Stimulated activated CD4-positive, alpha-beta T cell treated with anti-CD3 and anti-CD28 coated beads, Interleukin-1b, Interleukin-23, amount 100 ng/mL, for 1 hour (primary cell): ENCODE measurements at places on chromosomes 1 and 21.
A peak's percentile ranks its signal among the peaks of the same experiment; 100 is the strongest.

- DNase-seq, result no peak
Measured at GRCh38 chr1:188140958-188141357, 1312.2 kb downstream of the PLA2G4A start.

GRCh38 chr1:109929588-109930251 is 19.1 kb downstream of the CSF1 start:
- no peak for DNase-seq

DNA sequence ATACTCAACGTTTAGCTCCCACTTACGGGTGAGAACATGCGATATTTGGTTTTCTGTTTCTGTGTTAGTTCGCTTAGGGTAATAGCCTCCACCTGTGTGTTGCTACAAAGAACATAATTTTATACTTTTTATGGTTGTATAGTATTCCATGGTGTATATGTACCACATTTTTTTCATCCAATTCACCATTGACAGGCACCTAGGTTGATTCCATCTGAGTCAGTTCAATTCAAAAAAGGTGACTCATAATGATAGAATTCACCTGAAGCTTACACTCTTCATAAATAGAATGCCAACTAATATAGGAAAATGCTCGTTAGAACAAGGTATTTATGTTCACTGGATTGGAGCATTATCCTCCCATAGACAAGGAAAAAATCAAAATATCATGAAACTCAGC is 38.5 kb downstream of the RGS4 start:
- no peak for DNase-seq

- DNase-seq, result no peak
Measured at GRCh38 chr1:29122682-29123052, 1.0 kb downstream of the TMEM200B start.

GRCh38 chr1:33438364-33439160 is 7.7 kb upstream of the PHC2 start:
- no peak for DNase-seq

- DNase-seq, result no peak
Measured at GRCh38 chr1:111204201-111204982, 3.9 kb upstream of the DENND2D start.

- no peak for DNase-seq
Measured at GRCh38 chr1:227779685-227780084, 35.8 kb upstream of the PRSS38 start.

DNA sequence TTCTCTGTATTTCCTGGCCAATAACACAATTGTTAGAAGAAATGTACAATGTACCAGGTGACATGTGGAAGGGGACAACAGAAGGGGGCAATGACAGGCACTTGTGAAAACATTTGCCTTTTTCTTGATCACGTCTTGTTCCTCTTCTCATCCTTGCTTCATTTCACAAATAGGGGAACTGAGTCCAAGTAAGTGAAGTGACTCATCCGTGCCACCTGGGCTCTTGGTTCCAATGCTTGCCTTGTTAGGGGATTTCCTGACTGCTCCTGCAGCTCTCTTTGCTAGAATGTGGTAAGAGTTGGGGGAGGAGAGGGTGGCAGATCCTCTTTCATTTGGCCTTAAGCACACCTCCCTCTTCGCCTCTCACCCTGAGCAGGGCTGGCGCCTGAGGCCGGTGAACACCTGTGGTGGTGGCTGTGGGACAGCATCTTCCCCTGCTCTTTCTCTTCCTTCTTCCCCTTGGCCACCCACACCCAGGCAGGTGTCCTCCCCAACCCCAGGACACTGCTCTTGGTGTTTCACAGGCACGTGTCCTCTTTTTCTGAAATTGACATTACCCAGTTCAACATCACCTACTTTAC is 2.2 kb upstream of the RHEX start:
- DNase-seq, result no peak

DNA sequence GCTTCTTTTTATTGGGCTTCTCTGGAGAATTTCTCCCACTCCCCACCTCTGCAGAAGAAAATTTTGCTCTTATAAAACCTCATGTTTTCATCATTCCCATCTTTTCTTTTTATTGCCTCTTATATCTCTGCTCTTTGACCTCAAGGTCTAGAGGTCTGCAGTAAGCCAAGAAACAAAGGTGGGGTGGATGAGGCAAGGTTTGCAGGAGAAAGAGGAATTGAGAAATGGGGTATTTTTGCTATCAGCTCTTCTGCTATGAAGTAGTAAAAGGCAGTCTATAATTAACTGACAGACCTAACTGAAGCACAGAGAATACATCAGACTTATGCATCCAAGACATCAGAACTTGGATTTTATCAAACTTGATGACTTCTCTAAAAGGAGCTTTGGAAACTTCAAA is 22.9 kb downstream of the SYT11 start:
- no peak for DNase-seq

- DNase-seq, result no peak
Measured at GRCh38 chr1:75764057-75764655, 21.9 kb upstream of the RABGGTB start.

DNA sequence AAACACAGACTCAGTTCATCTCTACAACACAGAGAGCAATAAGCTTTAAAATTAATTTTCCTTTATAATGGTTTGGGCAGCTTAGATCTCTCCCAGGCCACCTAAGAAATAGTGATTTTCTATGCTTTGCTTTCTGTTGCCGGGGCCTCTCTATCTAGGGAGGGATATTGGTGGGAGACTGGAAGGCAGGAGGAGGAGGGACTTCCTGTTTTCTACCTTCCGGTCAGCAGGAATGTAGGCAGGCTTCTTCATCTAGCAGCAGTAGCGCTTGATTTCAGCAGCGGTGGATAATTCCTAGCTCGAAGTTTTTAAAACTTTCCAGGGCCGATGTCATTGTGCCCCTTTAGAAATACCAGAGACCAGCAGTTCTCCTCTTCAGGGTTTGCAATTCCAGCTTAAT is 5.1 kb upstream of the DESI2 start:
- DNase-seq, result no peak

GRCh38 chr1:204418174-204419063 is 6.8 kb upstream of the PPP1R15B start:
- DNase-seq, result no peak

- DNase-seq, result no peak
Measured at GRCh38 chr1:41810446-41810845, 108.3 kb downstream of the HIVEP3 start.

GRCh38 chr1:3188150-3188971 is 119.4 kb downstream of the PRDM16 start:
- DNase-seq, result no peak

- no peak for DNase-seq
Measured at GRCh38 chr1:173453982-173454381, 23.2 kb upstream of the PRDX6 start.

DNA sequence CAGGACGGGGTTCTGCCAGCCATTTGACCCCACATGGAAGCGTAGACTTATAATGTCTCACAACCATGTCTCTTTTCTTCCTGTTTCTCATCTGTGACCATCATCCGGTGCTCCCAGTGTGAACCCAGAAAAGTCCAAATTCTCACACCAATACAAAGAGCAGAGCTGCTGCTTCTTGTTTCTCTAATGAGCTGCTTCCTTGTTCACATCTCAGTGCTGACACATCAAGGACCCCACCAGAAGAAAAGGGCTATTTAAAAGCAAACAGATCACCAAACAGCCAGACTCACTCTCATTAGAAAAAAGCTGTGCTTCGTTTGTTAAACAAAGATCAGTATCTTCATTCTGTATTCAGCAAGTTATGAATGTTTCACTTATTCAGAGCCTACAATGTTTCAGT is 835 bp upstream of the LCE1D start:
- DNase-seq, result no peak

- DNase-seq, result no peak
Measured at GRCh38 chr1:31712630-31713029, 8.8 kb upstream of the COL16A1 start.

GRCh38 chr1:154263465-154264332 is 8.7 kb upstream of the HAX1 start:
- DNase-seq, result no peak

DNA sequence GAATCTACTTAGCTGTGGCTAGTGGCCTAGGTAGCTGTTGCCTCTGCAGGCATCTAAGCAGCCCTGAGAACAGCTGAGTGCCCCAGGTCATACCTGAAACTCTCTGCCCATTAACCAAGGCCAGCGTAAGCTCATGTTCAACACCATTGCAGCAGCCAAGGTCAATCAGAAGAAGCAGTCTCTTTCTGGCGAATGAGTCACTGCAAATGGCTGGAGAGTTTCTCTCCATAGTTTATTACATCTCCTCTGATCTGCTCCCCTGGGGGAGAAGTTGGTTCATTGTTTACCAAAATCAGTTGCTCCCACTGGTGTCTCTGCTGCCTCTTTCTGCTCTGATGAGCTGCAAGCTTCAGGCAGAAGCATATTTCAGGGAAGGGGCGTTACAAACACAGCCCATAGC is 6.9 kb upstream of the BCL9 start:
- no peak for DNase-seq

DNA sequence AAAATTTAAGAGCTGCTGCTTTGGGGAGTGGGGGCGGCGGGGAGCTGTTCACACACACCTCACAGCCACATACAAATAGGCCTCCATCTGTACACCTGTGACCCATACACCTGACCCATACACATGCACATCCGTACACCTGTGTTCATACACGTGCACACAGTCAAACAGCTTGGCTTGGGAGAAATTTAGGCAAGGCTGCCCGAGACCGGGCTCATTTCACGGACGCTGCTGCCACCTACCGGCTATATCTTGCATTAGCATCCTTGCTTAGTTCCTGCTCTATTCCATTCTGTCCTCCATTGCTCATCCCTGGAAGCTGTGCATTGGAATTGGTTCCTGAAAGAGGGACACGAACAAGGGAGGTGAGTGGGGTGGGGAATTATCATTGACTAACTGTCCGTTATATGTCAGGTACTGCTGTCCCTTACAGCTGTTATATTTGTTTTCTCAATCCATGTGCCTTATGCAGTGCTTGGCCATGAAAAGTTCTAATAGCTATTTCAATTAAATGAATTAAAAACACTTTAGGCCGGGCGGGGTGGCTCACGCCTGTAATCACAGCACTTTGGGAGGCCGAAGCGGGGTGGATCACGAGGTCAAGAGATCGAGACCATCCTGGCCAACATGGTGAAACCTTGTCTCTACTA is 37.1 kb upstream of the EPB41 start:
- peak; percentile 60 for DNase-seq

- DNase-seq, result no peak
Measured at GRCh38 chr1:236530286-236530685, 6.5 kb downstream of the LGALS8 start.

- no peak for DNase-seq
Measured at GRCh38 chr1:71222668-71223067, 141.8 kb upstream of the ZRANB2 start.

DNA sequence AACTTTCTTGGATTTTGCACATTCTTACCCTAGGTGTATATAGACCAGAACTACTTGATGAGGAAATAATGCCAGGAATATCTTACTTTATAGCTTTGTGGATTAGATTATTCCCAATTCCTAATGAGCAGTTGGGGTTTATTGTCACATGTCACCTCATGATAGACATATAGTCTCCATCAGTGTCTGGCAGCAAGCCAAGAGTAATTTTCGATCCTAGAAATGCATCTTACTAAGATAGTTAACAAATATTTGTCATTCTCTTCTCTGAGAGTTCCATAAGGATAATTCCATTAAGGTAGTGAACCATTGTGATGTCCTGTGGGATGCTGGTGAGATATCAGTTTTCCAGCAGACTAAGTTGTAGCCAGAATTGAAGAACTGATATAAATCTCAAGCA is 1282.9 kb upstream of the B3GALT2 start:
- no peak for DNase-seq

GRCh38 chr1:66788231-66788939 is 12.7 kb downstream of the INSL5 start:
- peak; percentile 39 for DNase-seq

DNA sequence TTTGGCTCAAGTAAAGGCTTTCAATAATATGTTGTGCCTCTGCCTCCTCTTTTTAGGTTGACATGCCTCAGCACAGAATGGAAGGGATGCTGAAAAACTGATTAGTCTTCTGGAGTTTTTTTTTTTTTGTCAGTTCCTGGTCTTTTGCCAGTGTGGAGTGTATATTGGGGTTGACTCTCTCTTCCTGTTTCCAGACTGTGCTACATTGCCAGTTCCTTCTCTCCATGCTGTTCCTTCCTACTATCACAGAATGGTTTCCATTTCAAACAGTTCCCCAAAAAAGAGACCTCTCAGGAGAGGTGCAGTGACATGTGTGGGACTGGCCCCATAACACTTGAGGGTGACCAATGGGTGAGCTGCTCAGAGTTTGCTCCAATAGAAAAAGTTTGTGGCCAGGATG is 101.7 kb upstream of the ETV3 start:
- DNase-seq, result no peak

DNA sequence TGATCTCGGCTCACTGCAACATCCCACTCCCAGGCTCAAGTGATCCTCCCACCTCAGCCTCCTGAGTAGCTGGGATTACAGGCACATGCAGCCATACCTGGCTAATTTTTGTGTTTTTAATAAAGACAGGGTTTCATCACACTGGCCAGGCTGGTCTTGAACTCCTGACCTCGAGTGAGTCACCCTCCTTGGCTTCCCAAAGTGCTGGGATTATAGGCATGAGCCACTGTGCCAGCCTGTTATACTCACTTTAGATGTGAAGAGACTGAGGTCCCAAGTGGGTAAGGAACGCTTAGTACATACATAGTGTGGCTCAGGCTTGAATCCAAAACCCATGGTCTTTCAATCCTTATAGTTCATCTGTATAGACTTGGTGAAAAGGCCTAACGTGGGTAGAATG is 63.7 kb upstream of the EPS8L3 start:
- DNase-seq, result no peak

GRCh38 chr1:166297993-166298392 is 131.2 kb upstream of the FAM78B start:
- no peak for DNase-seq

- no peak for DNase-seq
Measured at GRCh38 chr1:206769304-206769731, 1.3 kb upstream of the IL19 start.

GRCh38 chr1:234683861-234684632 is 74.1 kb upstream of the IRF2BP2 start:
- no peak for DNase-seq

DNA sequence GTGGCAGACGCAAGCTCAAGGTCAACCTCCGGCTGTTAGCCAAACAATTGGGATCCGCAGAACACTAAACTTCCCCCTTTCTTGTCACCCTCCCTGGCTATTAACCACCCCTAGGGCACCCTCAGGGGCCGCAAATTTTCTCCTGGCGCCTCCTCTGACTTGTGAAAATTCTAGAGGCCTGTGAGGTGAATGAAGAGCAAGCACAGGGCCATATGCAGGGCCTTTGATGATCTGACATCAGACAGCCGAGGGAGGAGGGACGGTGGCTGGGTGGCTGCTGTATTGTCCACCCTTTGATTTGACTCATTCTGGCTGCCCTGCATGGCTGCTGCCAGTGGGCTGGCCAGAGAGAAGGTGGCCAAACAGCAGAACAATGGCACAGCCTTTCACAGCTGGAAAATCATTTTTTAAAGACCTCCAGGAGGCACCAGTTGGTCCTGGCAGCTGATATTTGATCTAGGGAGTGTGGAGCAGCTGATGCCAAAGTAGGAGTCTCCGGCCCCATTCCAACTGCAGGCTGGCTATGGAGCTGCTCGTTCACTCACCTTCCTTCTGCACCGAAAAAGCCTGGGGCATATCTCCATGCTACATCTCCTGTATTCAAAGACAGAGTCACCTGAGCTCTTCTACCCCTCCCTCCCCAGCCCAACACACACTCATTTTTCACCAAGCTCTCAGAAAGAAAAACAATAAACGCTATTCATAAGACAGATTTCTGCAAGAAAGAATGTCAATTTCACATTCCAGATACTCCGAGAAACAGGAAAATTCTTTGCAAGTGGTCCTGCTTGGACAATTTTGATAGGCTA is 44.9 kb upstream of the BARHL2 start:
- DNase-seq, result no peak

- no peak for DNase-seq
Measured at GRCh38 chr1:77044133-77044849, 174.9 kb downstream of the PIGK start.
